ENCODE measurements at places on chromosomes 4 and X.

DNA sequence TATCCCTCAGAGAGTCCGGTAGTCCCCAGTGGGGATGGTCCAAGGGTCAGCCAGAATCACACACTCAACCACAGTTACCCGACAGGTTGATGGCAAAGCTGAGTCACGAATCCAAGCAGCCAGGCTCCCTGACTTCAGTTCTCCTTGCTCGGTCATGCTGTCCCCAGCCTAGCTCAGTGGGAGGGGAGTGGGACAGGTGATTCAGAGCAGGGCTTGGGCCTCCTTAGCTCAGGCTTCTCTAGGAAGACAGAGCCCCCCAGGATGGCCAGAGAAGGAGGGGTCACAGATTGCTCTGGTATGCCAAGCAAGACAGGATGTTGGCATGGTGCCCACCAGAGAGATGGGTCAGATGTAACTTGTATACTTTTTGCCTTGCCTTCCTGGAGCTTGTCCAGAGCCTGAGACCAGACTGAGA is 66.5 kb downstream of the EFNB1 start:
- no peak for DNase-seq

GRCh38 chr4:89416960-89417359 is 109.4 kb upstream of the GPRIN3 start:
- DNase-seq: no peak

- DNase-seq: no peak
Measured at GRCh38 chr4:163536091-163536490, 41.6 kb downstream of the TMA16 start.

- DNase-seq: no peak
Measured at GRCh38 chr4:83276299-83277040, 8.1 kb downstream of the COQ2 start.

- no peak for DNase-seq
Measured at GRCh38 chr4:165106518-165106917, 6.1 kb downstream of the TMEM192 start.

GRCh38 chr4:20992002-20992401 is 291.7 kb downstream of the PACRGL start:
- no peak for DNase-seq

- DNase-seq: no peak
Measured at GRCh38 chr4:169024762-169025161, 14.7 kb upstream of the CBR4 start.

DNA sequence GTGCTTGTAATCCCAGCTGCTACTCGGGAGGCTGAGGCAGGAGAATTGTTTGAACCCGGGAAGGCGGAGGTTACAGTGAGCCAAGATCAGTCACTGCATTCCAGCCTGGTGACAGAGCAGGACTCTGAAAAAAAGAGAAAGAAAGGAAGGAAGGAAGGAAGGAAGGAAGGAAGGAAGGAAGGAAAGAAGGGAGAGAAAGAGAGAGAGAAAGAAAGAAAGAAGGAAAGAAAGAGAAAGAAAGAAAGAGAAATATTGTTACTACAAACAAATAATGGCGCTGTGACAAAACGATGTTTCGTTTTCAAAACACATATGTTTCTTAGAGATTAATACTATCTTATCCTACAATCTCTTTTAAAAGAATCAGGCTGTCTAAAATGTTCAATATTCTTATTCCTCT is 42.1 kb upstream of the CCDC160 start:
- no peak for DNase-seq

GRCh38 chr4:80082693-80083092 is 9.7 kb upstream of the ANTXR2 start:
- no peak for DNase-seq

Measured in stimulated activated CD4-positive, alpha-beta T cell treated with anti-CD3 and anti-CD28 coated beads, Interleukin-15, amount 100 ng/mL, for 48 hours (primary cell).